ENCODE measurements at places on chromosomes 7 and 10.

- DNase-seq = no peak
Observed at GRCh38 chr10:14653271-14654161, 121.2 kb downstream of the FAM107B start.

GRCh38 chr7:105811189-105811847 is 65.1 kb downstream of the ATXN7L1 start:
- DNase-seq = no peak

- DNase-seq = no peak
Observed at GRCh38 chr10:26169466-26169865, 47.1 kb upstream of the GAD2 start.

GRCh38 chr7:100621554-100621953 is 9.2 kb downstream of the MOSPD3 start:
- no peak for DNase-seq

- DNase-seq = no peak
Observed at GRCh38 chr10:75040576-75040975, 70.9 kb upstream of the SAMD8 start.

GRCh38 chr10:49049660-49050059 is 65.7 kb downstream of the VSTM4 start:
- no peak for DNase-seq

DNA sequence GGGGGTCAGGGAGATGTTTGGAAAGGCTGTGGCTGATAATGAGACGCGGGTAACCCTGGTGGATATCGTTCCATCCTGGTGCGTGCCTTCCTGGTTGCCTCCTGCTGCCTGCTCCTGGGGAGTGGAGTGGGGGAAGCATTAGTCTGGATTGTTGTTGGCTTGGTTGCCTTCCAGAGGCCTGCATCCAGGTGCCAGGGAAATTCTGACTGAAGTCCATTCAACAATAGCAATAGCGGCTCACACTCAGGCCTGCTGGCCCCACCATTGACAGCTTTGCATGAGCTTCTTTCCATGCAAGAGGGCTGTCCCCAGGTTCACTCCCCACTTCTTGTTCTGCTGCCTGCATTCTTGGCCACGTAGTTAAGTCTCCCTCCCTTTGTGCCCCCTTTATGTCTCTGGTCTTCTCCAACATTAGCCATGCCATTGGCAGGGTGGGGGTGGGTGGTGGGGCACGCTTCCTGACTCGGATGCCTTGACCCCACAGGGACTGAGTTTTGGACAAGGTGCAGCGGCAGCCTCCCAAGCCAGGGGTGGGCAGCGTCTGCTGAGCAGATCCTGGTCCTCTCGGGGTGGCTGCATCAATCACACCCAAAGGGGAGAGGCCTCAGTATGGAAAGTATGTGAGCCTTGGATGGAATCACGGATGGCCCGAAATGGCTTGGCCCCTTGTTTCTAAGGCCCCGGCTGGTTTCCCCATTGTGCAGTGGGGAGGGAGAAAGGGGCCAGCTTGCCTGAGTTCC is 150.2 kb downstream of the GRK5 start:
- no peak for DNase-seq

- DNase-seq = no peak
Observed at GRCh38 chr7:131124867-131125266, 202.8 kb upstream of the MKLN1 start.

DNA sequence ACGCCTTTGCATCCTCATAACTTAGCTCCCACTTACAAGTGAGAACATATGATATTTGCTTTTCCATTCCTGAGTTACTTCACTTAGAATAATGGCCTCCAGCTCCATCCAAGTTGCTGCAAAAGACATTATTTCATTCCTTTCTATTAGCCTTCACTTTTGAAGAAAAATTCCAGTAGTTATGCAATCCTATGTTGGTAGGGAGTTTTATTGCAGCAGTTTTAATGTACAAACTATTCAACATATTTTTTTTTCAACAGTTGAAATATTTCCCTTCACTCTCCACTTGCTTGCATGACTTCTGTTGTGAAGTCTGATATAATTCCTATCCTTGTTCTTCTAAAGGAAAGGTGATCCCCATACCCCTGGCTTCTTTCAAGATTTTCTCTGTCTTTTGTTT is 27.3 kb upstream of the ARHGAP22 start:
- DNase-seq = no peak

GRCh38 chr7:122709930-122710646 is 7.4 kb upstream of the RNF148 start:
- DNase-seq = no peak

DNA sequence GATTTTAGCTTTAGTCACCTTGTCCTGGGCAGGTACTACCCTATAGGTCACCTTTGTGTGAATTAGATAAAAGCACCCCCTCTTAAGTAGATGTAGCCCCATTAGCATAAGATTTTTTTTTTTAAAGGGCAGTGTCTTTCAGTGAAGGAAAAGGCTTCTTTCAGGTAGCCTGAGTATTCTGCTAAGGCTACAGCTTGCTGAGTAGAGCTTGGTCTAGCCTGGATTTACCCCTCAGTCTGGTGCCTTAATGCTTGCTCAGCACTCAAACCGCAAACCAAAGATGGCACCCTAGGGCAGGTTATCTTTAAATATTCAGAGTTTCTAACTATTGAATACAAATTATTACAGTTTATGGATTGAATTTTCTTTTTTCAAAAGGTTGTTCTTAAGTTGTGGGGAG is 83.4 kb downstream of the GLCCI1 start:
- no peak for DNase-seq
